Stimulated activated CD4-positive, alpha-beta T cell treated with anti-CD3 and anti-CD28 coated beads, Interleukin-2, amount 100 ng/mL, for 24 hours (primary cell): ENCODE measurements at places on chromosomes 13 and 19.

- no peak for DNase-seq
These were observed 4.3 kb downstream of the GAMT start for GRCh38 chr19:1396768-1397679.

DNA sequence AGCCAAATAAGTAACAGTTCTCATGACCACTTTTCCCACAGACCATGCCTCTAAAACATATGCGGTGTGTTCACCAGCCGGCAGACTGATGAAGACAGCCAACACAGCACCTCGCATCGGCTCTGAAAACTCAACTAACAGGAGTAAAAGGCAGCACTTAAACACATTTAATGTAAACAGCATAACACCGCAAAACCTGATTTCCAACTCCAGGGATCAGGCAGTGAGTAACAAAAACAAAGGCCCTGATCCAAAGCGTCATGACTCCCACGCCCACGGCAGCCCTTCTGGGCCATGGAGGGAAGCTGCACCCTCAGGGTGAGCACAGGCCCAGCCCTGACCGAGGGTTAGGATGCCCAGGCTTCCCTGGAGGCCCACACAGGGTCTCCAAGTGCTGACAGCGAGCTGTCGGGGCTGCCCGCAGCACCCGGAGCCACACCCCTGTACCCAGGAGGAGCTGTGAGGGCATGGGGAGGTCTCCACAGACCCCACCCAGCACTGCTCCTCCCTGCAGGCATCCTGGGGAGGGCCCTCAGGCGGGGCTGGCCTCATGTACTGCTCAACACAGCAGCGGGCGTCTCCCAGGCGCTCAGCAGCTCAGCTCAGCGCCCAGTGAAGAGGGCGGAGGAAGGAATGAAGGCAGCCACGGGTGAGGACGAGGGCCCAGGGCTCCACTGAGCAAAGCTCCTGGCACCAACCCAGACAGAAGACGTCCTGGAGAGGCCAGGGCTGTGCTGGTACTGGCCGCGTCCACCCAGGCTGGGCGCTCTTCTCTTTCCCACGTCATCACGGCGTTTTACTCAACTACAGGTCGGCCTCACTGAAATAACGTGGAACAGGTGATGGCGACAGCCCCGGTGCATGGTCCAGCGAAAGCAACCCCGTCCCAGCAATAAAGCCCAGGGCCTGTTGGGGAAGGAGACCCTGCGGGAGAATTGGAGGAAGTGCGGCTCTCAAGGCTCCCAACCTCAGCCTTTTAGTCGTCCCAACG is 53.7 kb downstream of the RASA3 start:
- no peak for DNase-seq

DNA sequence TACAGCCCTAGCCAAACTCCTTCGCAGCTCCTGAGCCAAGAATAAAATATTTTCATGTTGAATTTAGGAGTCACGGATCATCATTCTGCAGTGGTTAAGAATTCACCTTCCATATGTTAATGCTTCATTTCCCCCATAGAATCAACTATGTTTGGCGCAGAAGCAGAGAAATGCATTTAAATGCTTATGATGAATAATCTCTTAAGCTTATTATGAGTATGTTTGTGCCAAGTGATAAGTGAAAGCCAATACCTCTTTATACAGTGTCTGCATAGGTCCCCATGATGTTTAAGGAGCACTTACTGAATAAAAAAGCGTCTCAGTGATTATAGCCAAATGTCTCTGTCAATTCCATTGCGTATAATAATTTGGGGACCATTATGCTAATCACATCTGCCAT is 32.7 kb upstream of the POMP start:
- DNase-seq = no peak

DNA sequence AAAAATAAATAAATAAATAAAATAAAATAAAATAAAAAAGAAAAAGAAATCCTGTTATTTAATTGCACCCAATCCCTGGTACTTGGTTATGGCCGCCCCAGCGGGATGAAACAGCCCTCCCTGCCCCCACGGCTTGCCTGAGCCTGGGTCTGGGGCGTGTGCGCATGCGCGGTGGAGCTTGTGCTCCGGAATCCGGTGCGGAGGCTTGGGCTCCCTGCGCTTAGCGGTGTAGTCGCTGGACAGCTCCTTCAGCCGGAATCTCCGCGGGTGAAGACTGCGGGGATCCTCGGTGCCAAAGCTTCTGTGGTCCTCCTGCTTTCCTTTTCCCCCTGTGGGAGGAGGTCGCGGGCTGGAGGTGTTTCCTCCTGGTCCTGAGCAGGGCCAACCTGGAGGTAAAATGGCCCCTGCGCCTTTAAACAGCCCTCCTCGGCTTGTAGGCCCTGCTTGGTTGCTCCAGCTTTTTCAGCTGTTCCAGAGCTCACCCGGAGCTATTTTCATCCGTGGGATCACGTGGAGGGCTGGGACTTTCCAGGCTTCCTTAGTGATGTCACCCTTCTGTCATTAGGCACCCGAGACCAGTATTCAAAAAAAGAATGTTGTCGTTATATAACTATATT is at the start of gene PLA2G4C:
PLA2G4C (minus strand) TSS at position 468 of the 617 bp plus-strand sequence. CDS start 4,288 bp downstream, outside the sequence.
- peak; percentile 89 for DNase-seq

GRCh38 chr13:63075126-63075525 is 1659.5 kb upstream of the PCDH20 start:
- no peak for DNase-seq

GRCh38 chr13:110902370-110902769 is 12.5 kb downstream of the ANKRD10 start:
- DNase-seq = no peak

GRCh38 chr13:46352805-46353204 is 34.2 kb downstream of the RUBCNL start:
- no peak for DNase-seq

DNA sequence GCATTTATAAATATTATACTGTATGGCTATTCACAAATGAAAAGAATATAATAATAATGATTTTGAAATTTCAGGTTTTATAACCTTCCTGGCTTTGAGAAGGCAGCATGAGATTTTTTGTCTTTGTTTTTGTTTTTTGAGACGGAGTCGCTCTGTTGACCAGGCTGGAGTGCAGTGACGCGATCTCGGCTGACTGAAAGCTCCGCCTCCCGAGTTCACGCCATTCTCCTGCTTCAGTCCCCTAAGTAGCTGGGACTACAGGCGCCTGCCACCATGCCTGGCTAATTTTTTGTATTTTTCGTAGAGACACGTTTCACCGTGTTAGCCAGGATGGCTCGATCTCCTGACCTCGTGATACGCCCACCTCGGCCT is 64.1 kb downstream of the ZNF429 start:
- DNase-seq = no peak

DNA sequence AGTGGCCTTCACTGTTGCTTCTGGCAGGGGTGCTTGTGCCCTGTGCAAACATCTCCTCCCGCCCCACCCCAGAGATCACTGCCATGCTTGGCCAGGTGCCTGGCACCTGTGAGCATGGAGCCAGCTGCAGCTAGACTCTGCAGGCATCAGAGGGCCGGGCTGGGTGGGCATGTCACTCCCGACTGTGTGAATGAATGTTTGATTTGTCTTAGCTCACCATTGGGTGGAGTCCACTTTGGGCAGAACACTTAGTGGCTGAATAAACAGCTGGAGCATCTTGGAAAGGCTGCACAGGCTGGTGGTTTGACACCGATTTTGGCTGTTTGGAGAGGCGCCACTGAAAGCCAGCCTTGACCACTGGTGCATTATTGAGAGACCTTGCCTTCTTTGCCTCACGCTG is 267.3 kb downstream of the DLEU7 start:
- no peak for DNase-seq

GRCh38 chr19:32415669-32416068 is 10.1 kb downstream of the DPY19L3 start:
- no peak for DNase-seq

- DNase-seq = peak; percentile 67
These were observed at the start of gene PNMA8C for GRCh38 chr19:46428239-46429135. Gene PNMA8C, minus strand, starts transcription at chr19:46428936. Its CDS starts 577 bp downstream, at chr19:46428359.

GRCh38 chr19:39158646-39159260 is 33.2 kb downstream of the PAK4 start:
- DNase-seq = no peak

DNA sequence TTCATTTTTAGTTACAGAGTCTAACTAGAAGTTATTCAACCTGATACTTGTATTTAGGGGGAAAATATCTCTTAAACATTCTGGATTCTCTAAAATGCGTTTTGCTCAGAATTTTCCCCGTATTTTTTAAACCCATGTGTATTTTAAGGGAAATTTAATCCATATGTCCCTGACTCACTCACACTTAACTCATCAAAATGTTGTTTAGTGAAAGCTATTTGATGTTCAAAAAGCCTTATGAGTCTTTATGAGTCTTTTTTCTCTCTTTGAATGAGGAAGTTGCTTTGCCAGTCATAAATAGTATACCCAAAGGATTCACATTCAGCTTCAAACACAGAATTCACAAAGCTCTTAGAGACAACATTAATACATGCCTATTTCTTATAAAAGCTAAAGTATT is 16.4 kb downstream of the MAB21L1 start:
- no peak for DNase-seq

DNA sequence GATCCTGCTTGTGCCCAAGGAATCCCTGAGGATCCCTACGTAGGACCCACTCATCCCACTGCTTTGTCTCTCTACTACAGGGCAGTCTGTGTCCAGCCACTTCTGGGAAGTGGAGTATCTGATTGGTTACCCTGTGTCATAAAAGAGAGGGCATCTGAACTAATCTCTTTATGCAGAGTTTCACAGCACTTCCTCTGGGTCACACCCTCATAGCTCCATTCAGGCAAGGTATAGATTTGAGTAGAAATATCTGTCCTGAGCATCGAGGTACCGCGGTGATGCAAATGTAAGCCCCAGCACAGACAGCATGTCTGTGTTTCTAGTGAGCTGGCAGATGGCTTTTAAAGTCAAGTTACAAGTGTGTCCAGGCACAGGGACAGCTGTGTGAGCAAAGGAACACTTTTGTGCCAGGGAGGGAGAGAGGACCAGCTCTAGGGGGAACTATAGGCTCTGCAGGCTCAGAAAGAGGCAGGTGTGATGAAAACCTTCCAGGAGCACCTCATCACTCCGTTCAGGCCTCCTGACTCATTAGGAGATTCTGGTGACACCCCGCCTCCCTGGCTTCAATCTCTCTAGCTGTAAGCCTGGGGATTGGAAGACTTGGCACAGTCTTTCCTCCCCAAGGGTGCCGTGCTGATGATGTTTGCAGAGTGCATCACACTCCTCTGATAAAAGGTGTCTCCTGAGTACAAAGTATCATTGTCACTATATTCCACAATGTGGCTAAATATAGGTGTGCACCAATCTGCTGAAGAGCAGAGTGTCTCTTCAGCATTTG is 84.3 kb upstream of the UBL3 start:
- DNase-seq = peak; percentile 41

- DNase-seq = no peak
These were observed 68.4 kb upstream of the ARHGEF7 start for GRCh38 chr13:111046590-111047141.

- no peak for DNase-seq
These were observed 50.2 kb upstream of the GTF3A start for GRCh38 chr13:27374126-27374613.

DNA sequence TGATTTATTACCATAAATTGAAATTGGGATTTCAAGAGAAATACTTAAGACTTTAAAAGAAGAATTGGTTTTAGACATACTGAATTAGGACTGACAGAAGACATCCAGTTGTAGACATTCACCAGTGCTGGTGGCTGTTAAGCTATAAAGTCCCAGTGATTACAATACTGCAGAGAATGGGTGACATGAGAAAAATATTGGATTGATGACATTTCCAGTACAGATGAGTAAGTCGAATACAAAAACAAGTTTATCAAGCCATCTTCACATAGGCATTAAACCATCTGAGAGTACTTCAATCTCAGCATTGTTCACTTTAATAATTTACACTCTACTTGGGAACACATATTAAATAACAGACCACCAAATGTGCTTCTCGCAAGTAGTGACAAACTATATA is 66.8 kb downstream of the TBC1D4 start:
- DNase-seq = no peak

DNA sequence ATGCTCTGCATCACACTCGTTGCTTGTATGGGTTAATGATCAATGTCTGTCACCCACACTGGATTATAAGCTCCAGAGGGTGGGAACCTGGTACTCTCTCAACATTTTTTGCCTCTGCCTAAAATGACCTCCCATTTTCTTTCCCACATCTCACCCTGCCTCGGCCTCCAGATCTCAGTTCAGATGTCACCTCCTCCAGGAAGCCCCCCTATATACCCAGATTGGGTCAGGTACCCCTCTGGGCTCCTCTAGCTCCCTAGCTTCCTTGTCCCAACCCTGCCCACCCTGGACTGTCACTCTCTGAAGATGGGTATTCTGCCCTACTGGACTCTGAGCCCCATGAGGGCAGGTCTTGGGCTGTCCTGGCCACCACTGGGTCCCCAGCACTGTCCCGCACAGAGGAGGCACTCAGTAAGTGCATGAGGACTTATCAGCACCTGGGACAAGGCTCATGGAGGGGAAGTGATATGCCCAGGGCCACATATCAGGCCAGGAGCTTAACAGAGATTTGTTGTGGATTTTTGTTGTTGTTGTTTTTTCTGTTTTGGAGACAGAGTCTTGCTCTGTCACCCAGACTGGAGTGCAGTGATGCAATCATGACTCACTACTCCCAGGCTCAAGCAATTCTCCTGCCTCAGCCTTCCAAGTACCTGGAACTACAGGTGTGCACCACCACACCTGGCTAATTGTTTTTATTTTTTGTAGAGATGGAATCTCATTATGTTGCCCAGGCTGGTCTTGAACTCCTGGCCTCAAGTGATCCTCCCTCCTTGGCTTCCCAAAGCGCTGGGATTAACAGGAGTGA is 23.8 kb downstream of the PRKD2 start:
- DNase-seq = no peak

- DNase-seq = no peak
These were observed 9.2 kb upstream of the CLIP3 start for GRCh38 chr19:36041831-36042230.

GRCh38 chr19:3243819-3244700 is 19.6 kb downstream of the CELF5 start:
- DNase-seq = peak; percentile 63

DNA sequence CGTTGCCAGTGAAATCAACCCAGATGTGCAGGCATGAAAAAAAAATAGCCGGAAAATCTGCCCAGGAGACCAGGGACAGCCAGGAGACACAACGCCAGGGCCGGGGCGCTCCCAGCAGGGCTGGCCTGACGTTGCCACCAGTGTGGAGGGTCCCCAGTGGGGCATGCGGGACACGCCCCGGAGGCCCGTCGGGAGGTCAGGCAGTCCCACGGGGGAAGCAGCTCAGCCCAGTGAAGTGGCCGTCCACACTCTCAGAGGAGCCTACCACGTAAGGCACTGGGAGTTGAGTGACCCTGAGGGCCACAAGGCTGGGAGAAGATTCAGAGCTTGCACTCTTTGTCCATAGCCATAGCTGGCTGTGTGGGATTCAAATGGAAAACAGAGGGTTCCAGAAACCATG is 53.2 kb upstream of the GAS6 start:
- DNase-seq = peak; percentile 16
